GM23248 (cell line): ENCODE measurements at places on chromosomes 12 and 14. TPM values are rescaled to one million over a fixed set of nuclear protein-coding genes. Genes with fewer than 3 reads are reported as not detected.

- DNase-seq = no peak
Measured at GRCh38 chr12:47989666-47990065, 14.6 kb downstream of the COL2A1 start.

DNA sequence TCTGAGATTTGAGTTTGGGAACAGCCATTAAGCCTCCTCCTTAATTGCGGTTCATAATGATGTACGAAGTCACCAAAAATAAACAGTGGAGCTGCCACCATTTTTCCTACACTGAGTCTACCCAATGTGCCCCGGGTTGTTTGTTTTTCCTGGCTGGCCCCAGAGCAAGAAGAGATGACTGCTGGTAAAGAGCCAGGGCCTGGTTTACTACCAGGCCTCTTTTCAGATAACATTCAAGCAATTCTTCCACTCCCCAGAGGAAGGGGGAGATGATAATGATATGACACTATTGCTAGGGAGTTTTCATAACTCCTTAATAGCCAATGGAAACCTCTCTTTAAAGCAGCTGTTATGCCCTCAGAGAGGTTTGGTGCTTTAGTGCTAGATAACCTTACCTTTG lies 42.3 kb downstream of the BRAP start:
- no peak for DNase-seq

TC2N gene
- 0.34 and 0.77 TPM in 2 replicates for polyA plus RNA-seq

DNA sequence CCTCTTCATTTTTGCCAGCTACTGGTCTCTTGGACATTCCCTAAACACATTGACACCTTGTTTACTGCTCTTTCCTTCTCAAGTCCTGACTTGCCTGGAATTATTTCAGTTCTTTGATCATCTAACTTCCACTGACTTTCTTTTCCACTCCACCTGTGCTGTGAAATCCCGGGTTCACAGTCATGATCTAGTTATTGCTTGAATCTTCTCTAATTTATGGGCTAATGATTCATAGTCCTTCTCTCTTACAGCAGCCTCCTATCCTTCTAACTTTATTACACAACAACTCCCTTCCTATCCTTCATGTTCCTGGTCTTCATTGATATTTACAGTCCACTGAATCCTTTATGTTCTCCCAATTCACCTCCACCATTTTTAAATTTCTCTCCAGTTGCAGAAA lies 260.1 kb downstream of the C12orf75 start:
- DNase-seq = peak; percentile 33

- DNase-seq = no peak
Measured at GRCh38 chr12:50508970-50509663, 4.3 kb downstream of the DIP2B start.

RNASE9 gene
- polyA plus RNA-seq = not detected in 2 replicates

- no peak for DNase-seq
Measured at GRCh38 chr12:109139791-109140190, 23.4 kb downstream of the ACACB start.

DNA sequence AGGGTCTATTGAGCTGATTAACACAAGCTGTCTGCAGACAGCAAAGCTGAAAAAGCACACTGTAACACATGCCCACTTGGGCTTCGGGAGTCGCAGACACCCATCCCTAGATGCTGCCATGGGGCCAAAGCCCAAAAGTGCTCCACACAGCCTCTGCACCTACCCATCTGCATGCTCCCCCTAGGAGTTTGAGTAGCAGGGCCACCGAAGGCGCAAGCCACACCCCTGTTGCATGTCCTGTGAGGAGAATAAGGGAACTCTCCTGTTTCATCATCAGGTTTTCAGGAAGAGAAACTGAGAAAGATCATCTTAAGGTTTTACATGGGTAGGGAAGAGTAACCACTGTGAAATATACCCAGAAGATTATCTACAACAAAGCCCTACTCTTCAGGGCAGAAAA lies 5.6 kb upstream of the ST8SIA1 start:
- DNase-seq = no peak

ATF1 gene
- 30.6 and 33.1 TPM in 2 replicates for polyA plus RNA-seq

GRCh38 chr12:14844401-14844800 lies 1.1 kb upstream of the ART4 start:
- no peak for DNase-seq

DNA sequence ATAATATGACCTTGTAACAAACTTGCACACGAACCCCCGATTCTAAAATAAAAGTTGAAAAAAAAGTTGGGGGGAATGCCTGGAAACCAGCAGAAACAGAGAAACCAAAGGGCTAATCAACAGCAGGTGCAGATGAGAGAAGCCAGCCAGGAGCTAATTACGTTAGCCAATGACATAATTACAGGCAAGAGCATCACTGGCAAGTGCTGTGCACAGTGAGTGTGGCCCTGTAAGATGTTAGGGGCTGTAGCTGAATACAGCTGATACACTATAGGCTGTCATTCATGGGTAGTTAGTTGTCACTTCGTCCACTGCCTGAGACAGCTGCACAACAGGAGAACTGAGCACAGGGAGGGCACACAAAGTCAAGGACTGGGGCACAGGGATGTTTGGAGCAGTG lies 7.3 kb upstream of the FGF23 start:
- no peak for DNase-seq

GRCh38 chr12:88375306-88376305 lies 204.7 kb downstream of the KITLG start:
- DNase-seq = no peak

- no peak for DNase-seq
Measured at GRCh38 chr12:67356380-67356774, 87.2 kb downstream of the CAND1 start.

RNASE4 gene
- polyA plus RNA-seq = 24.4 and 37.9 TPM in 2 replicates

DNA sequence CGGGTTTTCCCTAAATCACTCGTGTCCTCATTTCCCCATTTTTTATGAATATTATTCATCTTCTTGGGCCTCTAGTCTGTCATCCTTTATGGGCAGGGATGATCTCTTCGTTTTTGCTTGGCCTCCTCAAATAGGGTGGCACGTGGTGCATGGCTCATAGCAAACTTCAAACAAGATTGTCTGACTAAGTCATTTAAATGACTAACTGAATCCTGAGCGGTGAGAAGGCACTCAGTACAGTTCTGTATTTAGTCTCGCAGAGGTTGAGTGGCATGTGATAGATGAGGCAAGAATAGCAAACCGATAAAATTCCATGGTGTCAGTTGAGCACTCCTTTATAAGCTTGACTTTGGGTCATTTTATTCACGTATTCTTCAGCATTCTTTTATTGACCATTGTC lies 5.7 kb upstream of the JDP2 start:
- DNase-seq = peak; percentile 94

METTL25 gene
- polyA plus RNA-seq = 5.6 and 7.2 TPM in 2 replicates

FIGNL2 gene
- 0.13 and 0.23 TPM in 2 replicates for polyA plus RNA-seq

DNA sequence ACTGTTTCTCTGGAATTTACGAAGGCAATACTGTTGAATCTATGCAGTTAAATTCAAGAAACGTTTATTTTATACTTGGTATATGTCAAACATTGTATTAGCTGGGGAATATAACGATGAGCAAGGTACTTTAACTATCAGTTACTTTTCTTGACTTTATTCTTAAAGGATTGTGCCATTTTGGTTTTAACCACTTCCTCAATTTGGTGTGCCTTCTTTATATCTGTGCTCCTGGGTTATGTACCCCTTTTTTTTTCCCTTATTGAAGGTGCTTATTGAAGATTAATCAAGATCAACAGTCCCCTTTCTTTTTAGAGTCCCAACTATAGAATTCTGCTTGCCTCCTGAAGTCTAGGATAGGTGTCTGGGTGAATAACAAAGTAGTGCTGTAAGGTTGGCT lies 5.8 kb downstream of the RAB21 start:
- no peak for DNase-seq

DNA sequence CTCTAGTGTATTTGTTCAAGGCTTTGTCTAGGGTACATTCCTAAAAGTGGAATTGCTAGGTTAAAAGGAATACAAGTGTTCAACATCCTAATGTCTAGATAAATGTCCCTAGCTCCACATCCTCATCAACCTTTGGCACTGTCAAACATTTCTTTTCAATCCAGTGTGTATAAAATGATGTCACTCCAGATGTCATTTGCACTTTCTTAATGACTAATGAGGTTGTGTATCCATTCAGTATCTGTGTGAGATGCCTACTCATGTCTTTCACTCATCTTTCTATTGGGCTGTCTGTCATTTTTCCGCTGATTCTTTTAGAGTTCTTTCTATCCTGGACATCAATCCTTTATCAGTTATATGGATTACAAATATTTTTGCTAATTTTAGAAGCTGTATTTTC lies 43.3 kb downstream of the ARMH4 start:
- no peak for DNase-seq
